Dermis microvascular lymphatic vessel endothelial cell (primary cell): ENCODE measurements at places on chromosomes 4 and X.
A peak's percentile ranks its signal among the peaks of the same experiment; 100 is the strongest.

DNA sequence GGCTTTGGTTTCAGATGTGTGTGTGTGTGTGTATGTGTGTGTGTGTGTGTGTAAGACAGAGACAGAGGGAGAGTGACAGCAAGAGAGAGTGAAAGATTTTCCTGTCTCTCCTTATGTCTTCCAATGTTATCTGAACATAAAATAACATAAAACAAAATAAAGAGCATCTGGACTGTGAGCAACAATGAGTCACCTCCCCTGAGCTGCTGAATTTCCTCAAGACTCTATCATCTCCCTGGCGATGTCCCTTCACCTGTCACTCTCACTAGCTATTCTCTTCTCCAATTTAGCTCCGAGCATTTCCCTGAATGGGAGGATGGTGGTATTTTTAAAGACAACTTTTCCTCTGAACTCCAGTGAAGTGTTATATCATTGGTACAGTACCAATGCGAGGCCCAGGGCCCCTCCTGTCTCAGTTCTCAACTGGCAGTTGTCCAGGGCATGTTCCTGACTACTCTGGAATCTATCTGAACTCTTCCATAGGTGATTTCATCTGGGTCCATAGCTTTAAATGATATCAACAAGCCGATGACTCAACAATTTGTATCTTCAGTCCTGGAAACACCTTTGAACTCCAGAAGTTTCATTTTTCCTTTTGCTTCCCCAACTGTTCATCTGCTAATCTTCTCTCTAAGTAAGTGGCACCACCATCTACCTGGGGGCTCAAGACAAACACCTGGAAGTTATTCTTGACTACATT, 195.0 kb upstream of the CLNK start:
- no peak for DNase-seq

GRCh38 chrX:106976416-106976815, 23.6 kb downstream of the MORC4 start:
- no peak for DNase-seq

DNA sequence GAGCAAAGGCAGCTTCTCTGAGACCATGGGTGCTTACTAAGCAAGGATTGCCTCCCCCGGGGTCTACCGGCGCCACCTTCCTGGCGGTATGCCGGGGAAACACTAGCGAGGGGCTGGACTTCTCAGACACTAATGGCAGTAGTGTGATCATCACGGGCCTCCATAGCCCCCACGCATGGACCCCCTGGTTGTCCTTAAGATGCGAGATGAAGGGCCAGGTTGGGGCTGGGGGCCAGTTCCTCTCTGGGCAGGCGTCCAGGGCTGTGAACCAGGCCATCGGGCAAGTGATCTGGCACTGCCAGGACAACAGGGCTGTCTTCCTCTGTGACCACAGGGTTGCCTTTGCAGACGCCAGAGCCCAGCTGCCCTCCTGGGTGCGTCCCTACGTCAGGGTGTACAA, 60.7 kb downstream of the ALPK1 start:
- DNase-seq, result no peak

DNA sequence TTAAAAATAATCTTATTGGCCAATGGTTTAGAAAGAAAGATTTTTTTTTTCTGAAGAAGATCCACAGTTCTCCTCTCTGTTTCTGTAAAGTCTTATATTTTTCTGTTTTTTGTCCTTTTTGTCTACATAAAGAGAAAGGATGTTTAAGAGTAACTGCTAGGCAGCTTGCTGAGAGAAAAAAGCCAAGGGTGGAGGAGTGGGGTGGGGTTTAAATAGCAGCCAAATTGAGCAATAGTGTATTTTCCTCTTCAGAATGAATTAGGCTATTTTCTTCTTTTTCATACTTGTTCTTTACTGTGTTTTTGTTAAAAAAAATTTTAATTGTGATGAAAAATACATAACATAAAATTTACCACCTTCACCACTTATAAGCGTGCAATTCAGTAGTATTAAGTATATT, 224.6 kb downstream of the SOWAHB start:
- no peak for DNase-seq

- DNase-seq, result no peak
Observed at GRCh38 chrX:103864149-103864548, 32.1 kb upstream of the RAB9B start.

GRCh38 chr4:89357340-89357739, 49.7 kb upstream of the GPRIN3 start:
- DNase-seq, result no peak

DNA sequence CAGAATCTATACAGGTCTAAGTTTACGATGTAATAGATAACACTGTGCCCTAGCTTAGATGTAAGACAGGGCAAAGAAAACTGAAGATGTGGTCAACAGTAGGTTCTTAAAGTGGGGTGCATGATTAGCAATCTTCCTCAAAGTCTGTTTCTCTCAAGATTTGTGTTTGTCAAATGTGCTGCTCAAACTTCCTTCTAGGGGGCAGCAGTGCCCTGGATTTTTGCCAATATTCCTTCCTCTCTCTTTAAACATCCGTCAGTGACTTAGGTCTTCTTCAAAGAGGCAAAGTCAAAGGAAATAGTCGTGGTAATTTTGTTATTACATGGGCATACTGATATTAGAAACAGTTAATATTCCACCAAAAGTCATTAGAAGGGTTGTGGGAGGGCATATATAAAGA, 4.2 kb upstream of the PDHA2 start:
- no peak for DNase-seq

DNA sequence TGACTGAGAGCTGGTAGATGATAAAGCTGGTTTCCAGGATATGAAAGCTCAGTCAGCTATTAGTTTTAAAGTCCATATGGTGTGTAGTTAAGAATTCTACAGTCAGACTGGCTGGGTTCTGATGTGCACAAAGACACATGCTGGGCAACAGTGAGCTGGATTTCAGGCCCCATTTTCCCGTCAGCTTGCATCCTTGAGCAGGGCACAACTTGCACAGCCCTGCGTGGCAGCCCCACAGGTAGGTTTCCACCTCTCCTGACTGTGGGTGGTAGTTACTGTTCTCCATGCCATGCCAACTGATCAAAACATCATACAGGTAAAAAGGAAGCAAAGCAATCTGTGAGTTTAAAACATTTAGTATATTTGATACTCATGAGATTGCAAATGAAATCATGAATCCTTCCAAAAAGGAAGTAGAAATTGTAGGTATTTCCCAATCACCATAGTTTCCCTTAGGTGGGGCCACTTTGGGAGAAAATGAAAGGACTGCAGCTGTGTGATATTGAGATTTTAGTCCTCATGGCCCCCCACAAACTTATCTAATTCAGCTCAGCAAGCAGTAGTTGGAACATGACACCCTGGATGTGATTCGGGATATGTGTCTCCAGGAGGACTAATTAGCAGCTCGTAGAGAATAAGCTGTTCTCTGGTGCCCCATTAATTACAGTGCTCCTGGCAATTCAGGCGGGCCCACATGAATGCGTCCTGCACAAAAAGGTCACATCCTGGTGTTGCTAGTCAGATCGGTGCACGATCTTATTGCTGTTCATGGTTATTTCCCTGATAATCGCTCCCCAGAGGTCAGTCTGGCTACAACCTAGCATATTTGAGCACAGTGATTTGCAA, 42.4 kb upstream of the NOCT start:
- no peak for DNase-seq

DNA sequence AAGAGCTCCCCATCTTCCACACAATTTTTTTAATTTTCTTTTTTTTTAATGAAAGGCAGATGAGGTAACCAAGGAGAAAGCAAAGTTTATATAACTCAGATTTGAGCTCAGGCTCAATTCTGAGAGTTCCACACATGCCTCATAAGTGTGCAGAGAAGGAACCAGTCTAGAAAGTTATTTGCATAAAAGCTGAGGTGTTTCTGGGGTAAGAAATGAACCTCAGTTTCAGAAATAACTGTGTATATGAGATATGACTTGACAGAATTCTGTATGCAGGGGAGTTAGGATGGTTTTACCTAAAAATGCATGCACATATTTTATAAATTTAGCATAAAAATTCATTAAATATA, 51.3 kb downstream of the DTHD1 start:
- DNase-seq, result no peak

- DNase-seq, result peak; percentile 41
Observed at GRCh38 chr4:87118826-87119225, 101.6 kb downstream of the KLHL8 start.

DNA sequence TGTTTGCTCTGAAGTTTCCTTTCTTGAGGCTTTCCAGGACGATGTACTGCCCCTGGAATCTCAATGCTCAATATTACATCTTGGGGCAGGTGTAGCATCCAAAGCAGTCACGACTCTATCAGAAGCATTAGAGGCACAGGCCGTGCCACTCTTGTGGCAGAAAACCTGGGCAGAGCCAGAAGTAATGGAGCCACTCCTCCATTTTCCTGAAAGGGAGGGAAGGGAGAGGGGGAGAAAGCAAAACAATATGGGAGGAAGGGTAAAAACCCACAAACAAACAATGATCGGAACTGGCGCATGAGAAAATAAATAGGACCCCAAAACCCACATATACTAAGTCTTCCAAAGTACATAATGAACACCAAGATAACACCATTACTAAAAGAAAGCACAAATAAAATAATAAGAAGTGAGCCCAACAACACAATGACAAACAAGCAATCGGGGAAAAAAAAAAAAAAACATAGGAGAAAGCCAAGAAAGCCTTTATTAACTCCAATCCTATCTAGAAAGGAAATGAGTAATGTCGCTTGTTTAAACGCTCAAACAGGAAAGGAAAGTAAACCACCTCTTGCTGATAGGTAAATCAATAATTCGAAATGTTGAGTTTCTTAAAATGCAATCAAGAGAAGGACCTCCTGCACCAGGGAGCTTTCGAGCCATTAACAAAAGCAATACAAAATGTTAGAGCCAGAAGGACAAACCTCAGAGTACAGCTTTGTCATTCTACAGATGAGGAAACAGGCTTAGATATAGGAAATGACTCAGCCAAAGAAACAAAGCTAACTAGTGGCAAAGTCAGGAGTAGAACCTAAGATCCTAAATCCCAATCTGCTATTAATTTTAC, 117.4 kb downstream of the ATRX start:
- peak; percentile 21 for DNase-seq

GRCh38 chr4:147088146-147088545, 142.5 kb upstream of the TTC29 start:
- DNase-seq, result no peak

- DNase-seq, result peak; percentile 51
Observed at GRCh38 chrX:19772096-19772821, 115.1 kb downstream of the SH3KBP1 start.

GRCh38 chrX:117196481-117196880, 733.7 kb upstream of the CT83 start:
- DNase-seq, result no peak

DNA sequence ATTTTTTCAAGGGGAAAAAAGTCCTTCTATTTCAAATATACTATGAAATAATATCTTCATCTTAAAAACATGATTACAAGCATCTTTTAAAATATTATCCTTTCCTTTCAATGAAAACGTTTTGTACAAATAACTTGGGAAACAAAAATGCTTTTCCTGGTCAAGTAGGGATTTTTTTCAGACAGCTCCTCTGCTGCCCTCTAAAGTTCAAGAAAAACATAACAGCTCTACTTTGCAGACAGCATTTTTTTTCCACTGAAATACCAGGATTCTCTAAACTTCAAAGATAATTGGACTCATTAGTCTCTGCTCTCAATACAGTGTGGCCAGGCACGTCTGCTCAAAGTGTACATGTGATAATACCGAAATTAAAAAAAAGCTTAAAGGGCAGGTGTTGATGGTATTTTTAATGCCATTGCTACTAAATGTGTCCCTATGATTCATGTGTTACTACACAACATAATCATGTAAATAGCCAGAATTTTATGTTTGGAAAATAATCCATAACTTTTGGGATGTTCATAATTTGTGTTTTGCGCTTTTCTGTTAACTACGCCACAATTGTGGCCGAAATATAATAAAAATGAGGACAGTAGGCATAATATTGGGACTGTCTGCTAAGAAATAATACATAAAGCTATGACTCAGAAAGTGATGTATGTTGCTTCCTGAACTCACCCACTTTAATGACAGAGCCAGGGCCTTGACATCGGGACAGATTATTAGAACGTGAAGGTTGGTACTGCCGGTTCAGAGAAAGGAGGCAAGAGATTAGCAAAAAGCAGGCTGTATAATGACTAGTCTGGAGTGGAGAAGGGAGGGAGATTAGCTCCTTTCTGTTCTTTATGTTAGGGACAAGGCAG, 478.9 kb downstream of the KCNIP4 start:
- no peak for DNase-seq

- DNase-seq, result no peak
Observed at GRCh38 chr4:149910177-149910576, 94.5 kb upstream of the IQCM start.

- DNase-seq, result no peak
Observed at GRCh38 chr4:188161167-188161566, 21.9 kb downstream of the TRIML1 start.

DNA sequence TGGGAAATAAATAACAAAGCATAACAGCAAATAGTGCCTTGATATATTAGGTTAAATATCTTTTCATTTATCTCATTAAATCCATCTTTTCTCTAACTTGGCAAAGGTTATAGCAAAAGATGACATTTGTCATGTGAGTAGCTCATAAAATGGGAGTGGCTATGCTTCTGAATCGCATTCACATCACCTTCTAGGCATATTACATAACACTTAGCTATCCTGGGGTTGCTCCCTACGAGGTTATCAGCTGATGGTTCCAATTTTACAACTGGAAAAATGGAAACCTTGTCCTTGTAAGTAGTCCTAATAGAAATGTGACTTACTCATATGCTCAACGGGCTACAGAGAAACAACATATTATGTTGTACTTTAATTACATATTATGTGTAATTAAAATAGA, 10.3 kb upstream of the CASP6 start:
- DNase-seq, result no peak

- peak; percentile 52 for DNase-seq
Observed at GRCh38 chr4:8594097-8595038, 1.8 kb downstream of the CPZ start.

- no peak for DNase-seq
Observed at GRCh38 chrX:30301963-30302362, 7.2 kb downstream of the NR0B1 start.

GRCh38 chr4:3807822-3808496, 41.8 kb downstream of the ADRA2C start:
- DNase-seq, result no peak
